ENCODE measurements at places on chromosomes 6 and 20.
A peak's percentile ranks its signal among the peaks of the same experiment; 100 is the strongest.

- DNase-seq = peak; percentile 76
Measured at GRCh38 chr20:44683263-44684046, 31.7 kb upstream of the CCN5 start.

DNA sequence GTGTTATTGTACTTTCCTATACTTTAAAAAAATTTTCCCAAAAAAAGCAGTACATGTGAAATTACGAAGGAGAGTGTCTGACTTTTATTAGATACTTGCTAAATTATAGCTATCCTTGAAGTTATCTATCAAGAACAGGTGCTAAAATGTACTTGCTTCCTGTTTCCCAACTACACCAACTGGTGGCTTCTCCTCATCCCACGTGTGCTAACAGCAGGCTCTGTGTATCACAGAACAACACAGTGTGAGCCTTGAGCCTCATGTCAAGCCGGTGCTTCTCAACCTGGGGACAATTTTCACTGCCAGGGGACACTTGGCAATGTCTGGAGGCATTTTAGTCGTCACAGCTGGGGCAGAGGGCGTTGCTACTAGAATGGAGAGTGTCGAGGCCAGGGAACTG, 36.2 kb upstream of the CDYL start:
- no peak for DNase-seq

GRCh38 chr6:10528158-10528981, 7.2 kb downstream of the GCNT2 start:
- DNase-seq = no peak

DNA sequence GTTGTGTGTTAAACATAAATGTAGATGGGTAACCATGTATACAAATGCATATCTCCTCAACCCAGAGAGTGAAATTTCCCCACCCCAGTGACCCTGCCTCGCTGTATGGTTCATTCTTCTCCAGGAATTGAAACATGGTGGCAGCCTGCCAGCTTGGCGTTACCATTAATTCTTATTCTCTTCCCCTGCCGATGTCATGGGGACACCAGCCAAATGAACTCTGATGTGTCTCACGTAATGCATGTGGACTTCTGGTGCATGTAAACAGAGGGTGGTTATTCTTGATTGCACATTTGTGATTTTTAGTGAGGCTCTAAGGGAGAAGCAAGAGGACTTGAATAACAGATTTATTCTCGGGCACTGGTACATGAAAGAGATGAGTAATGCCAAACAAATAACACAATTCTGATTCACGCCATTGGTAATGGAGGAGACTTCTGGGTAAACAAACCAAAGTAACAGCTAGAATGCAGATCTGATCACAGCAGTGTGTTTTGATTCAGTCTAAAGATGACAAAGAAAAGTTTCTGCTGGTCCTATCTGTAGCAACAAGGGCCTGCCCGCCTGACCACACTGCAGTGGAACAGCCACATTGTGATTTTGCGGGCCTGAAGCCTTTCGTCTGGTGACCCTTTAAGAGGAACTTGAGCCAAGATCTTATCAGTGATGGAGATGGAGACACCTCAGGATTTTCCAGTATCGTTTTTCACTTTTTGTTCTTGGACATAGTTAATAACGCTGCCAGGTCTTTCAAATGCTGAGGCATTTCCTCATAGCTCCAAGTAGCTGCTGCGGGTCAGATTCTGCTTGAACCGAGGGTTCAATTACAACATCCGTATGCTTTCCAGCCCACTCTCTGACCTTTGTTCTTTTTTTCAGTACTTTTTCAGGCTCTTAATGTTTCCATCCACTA, 171.8 kb upstream of the AKAP12 start:
- DNase-seq = no peak

DNA sequence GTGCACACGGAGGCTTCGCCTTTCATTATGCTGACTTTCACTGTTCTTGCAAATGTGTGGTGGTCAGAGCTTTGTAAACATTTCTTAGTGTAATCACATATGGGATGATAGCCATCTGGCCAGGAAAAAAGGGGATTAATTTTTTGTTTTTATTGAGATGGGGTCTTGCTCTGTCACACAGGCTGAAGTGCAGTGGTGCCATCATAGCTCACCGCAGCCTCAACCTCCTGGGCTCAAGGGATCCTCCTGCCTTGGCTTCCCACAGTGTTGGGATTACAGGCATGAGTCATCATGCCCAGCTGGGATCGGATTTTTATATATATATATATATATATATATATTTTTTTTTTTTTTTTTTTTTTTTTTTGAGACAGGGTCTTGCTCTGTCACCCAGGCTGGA, 11.0 kb upstream of the TIAM2 start:
- DNase-seq = no peak

GRCh38 chr6:37580176-37580955, 80.7 kb upstream of the CCDC167 start:
- no peak for DNase-seq

GRCh38 chr20:3930265-3931206, 41.3 kb downstream of the PANK2 start:
- DNase-seq = no peak
